Thoracic aorta (tissue), 2 donors: ENCODE measurements at places on chromosomes 5 and 9. TPM values are rescaled to one million over a fixed set of nuclear protein-coding genes. Genes with fewer than 3 reads are reported as not detected.

Gene EPB41L4A
- 12.2 TPM for total RNA-seq

Gene C8G
- not detected for total RNA-seq

DNA sequence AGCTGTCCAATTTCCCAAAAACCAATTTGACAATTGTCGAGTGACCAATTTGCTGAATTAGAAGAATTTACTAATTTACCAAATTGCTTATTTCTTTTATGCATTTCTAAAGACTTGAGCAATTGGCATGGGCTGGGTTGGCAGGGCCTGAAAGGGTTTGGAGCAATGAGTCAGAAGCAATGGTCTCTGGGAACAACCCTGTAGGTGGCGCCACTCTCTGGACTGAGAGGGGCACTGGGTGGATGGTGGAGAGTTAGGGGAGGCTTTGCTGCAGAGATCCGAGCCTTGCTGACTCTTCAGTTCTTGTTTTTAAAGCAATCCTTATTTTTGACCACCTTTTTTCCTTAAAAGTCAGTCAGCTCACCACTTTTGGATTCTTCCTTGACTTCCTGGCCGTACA, 71.5 kb upstream of the RPS23 start:
- H3K27me3 ChIP-seq, result no peaks in the 10 kb centered on the region
- peak overlapping the region; percentile 83 for H3K27ac ChIP-seq
- H3K4me3 ChIP-seq, result no peak overlapping the region
- H3K4me1 ChIP-seq, result peaks cover 58% of the 10 kb centered on the region
- no peaks in the 10 kb centered on the region for H3K36me3 ChIP-seq
- peak; percentile 17 for DNase-seq

DNA sequence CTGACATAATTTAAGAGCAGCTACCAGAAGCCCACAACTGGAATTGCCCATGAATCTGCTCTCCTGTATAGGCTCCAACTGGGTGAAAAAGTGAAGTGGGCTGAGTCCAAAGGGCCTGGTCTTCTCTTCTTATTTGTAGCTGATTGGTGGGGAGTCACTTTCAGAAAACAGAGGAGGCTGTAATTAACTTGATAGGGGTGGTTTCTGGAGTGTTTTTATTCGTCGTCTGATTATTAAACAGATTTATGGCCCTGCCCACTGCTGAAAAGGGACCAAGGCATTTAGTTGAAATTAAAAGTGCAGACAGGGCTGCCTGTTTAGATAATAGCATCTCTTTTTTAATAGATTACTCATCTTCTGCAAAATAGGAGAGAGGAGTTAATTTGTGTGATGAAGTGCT, 81.0 kb upstream of the SAP30L start:
- H3K36me3 ChIP-seq, result no peaks in the 10 kb centered on the region
- no peaks in the 10 kb centered on the region for H3K27me3 ChIP-seq
- peaks cover 47% of the 10 kb centered on the region for H3K4me1 ChIP-seq
- H3K4me3 ChIP-seq, result no peak overlapping the region

DNA sequence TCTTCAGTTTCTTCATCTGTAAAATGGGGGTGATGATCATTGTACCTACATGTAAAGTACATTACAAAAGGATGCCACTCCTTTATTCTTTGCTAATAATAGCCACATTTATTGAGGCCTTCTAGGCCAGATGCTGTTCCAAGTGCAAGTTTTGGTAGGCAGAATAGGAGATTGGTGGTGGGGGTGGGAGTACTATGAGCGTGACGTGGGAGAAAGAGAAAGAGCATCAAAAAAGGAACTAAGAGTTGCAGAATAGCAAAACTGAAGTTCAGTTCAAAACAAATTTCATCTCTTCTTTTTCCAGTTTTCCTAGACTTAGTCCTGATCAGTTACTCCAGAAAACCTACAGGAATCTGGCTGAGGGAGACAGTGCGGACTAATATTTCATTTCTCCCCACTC, 174.1 kb downstream of the SNX18 start:
- H3K27ac ChIP-seq, result peak overlapping the region; percentile 96
- H3K4me3 ChIP-seq, result no peak overlapping the region
- H3K27me3 ChIP-seq, result no peaks in the 10 kb centered on the region
- no peak for DNase-seq
- peaks cover 45% of the 10 kb centered on the region for H3K4me1 ChIP-seq

DNA sequence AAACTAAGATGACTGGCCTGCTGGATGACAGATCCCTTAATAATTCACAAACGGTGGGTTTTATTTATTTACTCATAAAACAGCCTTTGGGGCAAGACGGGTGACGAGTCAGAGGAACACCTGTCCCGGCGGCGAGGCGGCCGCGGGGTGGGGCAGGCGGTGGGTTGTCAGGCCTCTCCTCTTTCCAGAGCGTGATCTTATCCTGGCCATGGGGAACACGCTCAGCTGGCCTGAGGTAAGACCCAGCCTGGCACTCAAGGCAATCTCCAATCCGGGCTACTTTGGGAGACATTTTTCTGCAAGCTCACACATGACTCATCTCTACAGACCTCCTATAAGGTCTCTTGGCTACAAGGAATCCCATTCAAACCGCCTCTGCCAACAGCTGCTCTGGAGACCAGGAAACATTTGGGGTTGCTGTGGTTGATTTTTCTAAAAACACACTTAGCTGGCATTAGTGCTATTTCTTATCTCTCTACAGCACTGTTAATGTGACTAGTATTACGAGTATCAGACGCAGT, 6.3 kb downstream of the RAPGEF1 start:
- peak overlapping the region; percentile 79 for H3K27ac ChIP-seq
- peaks cover 48% of the 10 kb centered on the region for H3K4me1 ChIP-seq
- H3K27me3 ChIP-seq, result no peaks in the 10 kb centered on the region
- peak overlapping the region; percentile 13 for H3K4me3 ChIP-seq
- no peaks in the 10 kb centered on the region for H3K36me3 ChIP-seq
- DNase-seq, result peak; percentile 37
